CD4-positive, alpha-beta T cell treated with Interleukin-4 for 4 hours (primary cell): ENCODE measurements at places on chromosomes 5 and 9.
A peak's percentile ranks its signal among the peaks of the same experiment; 100 is the strongest.

DNA sequence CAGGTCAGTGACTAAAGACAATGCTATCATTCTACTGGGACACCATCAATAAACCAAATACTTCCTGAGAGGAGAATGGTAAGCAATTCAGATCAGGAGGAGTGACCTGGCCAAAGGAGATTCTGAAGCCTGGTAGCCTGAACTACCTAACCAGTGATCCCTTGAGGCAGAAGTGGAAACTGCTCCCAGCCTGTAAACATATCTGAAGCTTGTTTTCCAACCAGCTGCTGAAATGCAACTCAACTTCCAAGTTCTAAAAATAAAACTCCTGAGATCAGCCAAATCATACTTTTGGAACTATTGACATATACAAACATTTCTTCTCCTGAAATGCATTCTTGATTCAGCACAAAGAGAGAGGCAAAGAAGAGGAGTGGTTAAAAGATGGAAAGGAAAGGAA is 204.1 kb downstream of the EBF1 start:
- no peak for DNase-seq

- DNase-seq = no peak
These were observed 156.4 kb upstream of the ADRA1B start for GRCh38 chr5:159759791-159760290.

GRCh38 chr9:110199643-110200042 is 8.3 kb downstream of the C9orf152 start:
- DNase-seq = no peak

DNA sequence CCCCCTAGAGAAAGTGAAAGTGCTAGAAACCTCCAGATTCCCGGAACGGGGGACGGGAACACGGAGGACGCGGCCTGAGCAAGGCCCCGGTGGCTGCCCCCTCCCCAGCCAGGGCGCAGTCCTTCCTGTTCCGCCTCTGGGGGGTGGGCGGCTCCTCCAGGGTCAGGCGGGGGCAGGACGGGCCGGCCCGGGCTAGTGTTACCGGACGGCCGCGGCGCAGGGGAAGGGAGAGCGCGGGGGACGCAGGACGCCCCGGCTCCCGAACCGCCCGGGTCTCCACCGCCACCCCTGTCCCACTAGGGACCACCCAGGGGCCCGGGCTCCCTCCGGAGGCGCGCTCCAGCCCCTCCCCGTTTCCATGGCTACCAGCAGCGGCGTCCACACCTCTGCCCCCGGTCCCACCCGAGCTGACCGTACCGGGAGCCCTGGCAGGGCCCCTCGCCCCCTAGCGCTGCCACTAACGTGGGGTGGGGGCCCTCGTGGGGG is 579 bp downstream of the SLC12A7 start:
- DNase-seq = no peak

- DNase-seq = no peak
These were observed 138.1 kb downstream of the ATPSCKMT start for GRCh38 chr5:10111571-10111970.

GRCh38 chr5:141743866-141744272 is 61.8 kb upstream of the ARAP3 start:
- DNase-seq = no peak

DNA sequence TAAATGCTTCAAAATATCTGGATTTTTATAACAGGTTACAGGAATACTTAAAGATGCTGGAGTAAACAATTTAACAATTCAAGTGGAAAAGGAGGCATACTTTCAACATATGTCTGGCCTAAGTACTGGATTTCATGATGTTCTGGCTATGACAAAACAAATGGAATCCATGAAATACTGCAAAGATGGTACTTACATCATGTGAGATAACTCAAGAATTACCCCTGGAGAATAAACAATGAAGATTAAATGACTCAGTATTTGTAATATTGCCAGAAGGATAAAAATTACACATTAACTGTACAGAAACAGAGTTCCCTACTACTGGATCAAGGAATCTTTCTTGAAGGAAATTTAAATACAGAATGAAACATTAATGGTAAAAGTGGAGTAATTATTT is 35.6 kb downstream of the SLC30A5 start:
- DNase-seq = no peak

DNA sequence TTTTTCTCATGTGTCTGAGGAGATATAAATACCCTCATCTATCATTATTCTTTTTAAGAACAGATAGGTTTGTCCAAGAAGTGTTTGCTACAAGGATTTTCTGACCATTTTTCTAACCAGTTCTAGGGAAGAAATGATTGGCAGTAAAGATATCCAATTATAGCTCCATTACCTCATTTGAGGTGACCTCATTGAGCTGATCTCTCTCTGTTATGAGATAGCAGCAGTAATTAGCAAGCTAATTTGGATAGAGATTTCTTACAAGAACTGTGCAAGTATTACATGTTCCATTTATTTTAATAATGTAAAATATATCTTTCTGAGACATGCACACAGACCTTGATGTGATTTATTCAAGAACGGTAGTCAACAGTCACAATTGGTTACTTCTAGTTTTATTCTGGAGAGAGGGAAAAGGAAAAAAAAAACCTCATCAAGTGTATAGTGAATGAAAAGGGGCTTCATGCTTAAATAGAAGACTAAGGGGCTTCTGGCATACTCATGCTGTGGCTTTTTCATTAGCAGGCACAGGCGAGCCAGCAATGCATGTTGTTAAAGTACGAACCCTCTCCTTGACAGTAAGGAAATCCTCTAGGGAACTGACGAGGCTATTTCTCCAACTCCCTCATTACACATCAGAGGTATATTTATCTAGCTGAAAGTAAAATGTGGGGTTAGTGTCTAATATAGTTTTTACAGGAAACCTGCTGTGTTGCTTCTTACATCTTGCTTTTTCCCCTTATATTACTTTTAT is 127.3 kb downstream of the NUDT12 start:
- no peak for DNase-seq

DNA sequence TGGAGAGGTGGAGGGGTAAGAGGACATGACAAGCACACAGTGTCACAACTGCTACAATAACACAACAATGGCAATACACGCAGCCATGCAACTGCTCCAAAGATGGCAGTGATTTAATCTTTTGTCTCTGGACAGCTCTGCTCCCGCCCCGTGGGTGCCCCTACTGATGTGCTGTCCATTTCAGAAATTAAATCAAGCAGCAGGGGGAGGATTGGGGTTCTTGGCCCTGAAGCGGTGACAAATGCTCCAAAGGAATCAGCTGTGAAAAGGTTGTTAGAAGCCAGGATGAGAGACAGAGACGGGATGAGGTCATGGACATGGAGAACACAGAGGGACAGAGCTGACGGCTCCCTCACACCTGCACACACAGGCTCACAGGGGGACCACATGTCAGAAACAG is 22.6 kb downstream of the CNTFR start:
- no peak for DNase-seq

- DNase-seq = no peak
These were observed 510.0 kb downstream of the ACTL7B start for GRCh38 chr9:108345826-108346225.

DNA sequence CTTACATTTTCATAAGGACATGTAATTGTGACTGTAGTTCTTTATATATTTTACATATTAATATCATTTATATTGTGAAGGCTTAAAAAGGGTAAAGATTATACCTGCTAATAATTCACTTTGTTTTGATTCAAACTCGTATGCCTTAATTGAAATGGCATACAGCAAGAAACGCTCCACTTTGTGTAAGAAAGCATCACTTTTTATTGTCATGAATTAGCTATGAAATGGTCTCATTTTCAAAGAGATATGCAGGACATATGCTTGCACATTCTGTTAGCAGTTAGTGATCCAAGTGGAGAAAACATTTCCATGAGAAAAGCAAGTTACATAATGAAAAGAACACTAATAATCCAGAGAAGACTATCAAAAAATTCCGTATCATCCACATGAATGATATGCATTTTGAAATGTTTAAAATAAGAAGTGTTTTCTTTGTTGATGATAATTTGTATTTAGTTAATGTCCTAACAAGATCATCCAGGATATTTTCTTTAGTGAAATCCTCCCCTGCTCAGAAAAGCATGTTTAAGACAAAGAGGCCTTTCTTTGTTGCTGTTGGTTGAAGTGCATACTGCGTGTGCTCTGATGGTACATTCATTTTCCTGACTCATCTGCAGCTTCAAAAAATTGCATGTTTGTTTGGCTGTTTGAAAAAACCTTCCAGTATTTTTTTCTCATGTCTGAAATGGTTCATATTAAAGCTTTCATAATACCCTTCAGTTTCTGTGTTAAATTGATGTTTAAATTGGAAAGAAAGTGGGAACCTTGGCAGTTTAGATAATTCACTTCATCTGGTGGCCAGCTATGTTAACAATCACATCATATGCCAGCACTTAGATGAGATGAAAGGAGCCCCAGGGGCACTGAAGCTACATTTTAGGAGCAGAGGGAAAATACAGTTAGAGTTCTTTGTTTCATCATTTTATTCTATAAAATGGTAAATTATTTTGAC is 242.2 kb downstream of the CSNK1G3 start:
- DNase-seq = no peak

- DNase-seq = no peak
These were observed 18.2 kb upstream of the MGAT1 start for GRCh38 chr5:180820788-180821321.

- DNase-seq = no peak
These were observed 207.3 kb downstream of the SAXO1 start for GRCh38 chr9:18825656-18826170.

DNA sequence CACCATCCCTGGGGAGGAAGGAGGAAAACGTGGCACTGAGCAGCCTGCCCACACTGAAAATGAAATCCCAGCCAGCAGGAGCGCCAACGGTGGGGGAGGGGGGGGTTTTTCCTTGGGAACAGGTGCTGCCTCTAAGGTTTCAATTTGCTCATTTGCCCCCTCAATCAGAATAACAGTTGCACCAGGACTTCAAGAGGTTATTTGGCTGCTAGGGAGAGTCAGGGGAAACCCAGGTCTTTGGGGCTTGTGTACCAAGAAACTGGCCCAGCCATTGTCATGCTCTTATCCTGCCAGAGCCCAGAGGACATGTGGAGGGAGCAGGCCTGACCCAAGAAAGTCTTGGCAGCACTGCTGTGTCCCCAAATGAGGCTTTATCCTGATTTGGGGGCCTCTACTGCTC is 66.5 kb downstream of the NDFIP1 start:
- DNase-seq = no peak

DNA sequence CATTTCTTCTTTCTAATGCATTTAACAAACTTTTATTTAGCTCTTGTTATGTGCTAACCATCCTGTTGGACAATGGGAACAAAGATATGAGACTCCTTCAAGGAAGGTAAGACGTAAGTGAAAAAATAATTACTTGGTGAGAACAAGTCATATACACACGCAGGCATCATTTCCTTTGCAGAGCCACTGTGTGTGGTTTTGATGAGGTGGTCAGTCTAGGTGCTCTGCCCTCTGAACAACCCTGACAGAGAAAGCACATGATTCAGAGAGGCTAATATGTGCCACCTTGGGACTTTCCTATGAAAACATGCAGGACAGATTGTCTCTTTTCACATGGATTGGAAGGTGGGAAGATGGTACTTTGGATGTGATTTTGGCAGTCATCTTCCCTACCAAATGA is 1162.5 kb upstream of the DMAC1 start:
- no peak for DNase-seq

DNA sequence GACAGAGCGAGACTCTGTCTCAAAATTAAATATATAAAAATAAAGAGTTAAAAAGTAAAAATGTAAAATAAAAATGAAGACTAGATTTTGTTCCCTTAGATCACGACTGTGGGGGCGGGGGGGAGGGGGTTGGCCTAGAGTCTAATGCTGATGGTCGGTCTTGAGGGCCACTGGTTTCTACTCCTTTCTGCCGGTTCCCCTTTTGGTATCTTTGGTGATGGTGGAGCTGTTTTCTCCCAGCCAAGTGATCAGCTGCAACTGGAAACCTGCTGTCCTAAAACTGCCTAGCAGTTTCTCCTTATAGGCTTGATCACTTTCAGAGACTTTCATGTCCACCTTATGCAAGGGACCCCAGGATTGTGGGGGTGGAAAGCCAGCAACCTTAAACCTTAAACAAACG is 1.1 kb downstream of the SRD5A1 start:
- DNase-seq = no peak

DNA sequence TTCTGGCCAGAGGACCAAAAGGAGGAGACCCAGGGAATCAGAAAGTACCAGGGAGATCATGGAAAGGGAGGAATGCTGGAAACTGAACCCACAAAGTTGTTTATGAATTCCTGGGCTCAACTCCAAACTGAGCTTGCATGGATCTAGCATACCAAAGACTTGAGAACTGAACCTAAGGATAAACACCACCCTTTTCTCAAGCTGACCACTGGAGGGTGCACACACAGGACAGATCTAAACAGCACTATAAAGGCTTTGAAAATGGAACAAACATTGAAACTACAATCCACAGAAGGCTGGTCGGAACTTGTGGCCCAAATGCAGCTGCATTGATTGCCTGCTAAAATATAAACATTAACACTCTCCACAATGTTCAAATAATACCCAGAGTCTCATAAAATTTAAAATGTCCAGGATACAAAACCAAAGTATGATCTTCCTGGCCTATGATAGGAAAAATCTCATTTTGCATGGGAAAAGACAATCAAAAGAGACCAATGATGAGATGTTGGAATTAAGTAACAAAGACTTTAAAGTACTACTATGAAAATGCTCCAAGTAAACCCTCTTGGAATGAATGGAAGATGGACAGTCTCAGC is 15.6 kb upstream of the IRF1 start:
- no peak for DNase-seq

DNA sequence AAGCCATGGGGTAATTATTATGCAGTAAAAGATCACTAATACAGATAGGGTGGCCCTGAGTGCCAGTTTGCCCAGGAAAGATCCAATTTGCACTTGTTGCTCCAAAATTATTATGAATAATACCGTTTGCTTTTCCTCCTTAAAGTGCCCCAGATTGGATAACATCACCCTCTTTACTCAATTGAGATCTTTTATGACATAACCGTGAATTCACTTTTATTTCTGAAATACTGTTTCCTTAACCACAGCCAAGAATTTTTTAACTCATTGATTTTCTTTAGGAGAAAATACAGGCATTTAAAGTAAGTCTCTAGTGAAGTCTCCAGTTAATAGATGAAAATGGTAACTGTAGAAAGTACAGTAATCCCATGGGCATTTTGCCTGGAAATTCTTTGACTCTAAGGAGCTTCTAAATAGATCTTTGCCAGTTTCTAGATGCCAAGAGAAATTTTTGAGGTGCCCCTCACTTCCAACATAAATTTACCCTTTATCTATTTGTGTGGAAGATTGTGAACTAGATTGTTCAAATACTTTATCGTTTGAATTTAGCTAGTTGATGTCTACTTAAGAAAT is 99.2 kb downstream of the UHRF2 start:
- no peak for DNase-seq

DNA sequence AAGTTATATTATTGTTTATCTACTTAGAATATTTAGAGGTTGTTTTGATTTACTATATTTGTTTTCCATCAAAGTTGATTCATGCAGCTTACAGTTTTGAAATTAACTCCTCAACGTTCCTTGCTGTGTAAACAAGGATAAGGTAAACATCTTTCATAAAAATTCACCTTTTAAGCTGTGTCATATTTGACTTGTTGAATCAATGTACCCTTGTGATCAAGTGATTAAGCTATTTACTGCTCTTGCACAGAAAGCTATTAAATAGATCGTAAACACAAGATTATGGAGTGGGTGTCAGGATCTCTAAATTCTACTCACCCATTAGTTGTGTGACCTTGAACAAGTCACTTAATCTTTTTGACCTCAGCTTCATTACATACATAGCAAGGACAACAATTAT is 2054.0 kb upstream of the NUDT12 start:
- no peak for DNase-seq

GRCh38 chr5:90015584-90016018 is 394.0 kb downstream of the CETN3 start:
- no peak for DNase-seq

- peak; percentile 69 for DNase-seq
These were observed 174.8 kb downstream of the SLF1 start for GRCh38 chr5:94793113-94793815.

GRCh38 chr9:75231167-75231566 is 142.9 kb downstream of the OSTF1 start:
- DNase-seq = no peak
